ENCODE measurements at places on chromosomes 13 and 19.

GRCh38 chr13:23776698-23777574 lies 112.3 kb downstream of the MIPEP start:
- no peak for DNase-seq

GRCh38 chr13:23081901-23082300 lies 98.9 kb upstream of the SGCG start:
- no peak for DNase-seq

DNA sequence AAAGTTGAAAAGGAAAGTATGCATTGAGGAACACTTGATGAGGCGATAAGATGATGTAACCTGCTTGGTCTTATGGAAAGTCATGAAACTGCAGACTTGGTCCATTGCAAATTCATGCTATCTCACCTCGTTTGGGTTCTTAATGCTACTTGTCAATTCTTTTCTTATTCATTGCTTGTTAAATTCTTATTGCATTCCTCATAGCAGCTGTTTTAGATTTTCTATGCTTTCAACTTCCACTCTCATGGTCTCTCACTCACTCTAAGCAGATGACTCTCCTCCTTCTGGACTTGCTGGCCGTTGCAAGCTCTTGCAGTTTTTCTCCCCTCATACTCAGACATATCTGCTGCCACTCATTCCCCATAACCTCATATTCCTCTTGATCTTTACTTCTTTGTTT lies 67.8 kb upstream of the CSNK1A1L start:
- no peak for DNase-seq

- DNase-seq, result no peak
These were observed 66.8 kb downstream of the MRPL57 start for GRCh38 chr13:21243045-21243897.

DNA sequence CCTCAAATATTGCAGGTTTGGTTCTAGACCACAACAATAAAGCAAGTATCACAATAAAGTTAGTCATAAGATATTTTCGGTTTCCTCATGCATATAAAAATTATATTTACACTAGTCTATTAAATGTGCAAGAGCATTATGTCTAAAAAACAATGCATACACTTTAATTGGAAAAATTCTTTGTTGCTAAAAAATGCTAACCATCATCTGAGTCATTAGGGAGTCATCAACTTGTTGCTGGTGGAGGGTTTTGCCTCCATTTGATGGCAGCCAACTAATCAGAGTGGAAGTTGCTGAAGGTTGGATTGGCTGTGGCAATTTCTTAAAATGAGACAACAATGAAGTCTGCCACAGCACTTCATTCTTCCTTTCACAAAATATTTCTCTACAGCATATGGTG lies 422.3 kb upstream of the GPC6 start:
- no peak for DNase-seq

DNA sequence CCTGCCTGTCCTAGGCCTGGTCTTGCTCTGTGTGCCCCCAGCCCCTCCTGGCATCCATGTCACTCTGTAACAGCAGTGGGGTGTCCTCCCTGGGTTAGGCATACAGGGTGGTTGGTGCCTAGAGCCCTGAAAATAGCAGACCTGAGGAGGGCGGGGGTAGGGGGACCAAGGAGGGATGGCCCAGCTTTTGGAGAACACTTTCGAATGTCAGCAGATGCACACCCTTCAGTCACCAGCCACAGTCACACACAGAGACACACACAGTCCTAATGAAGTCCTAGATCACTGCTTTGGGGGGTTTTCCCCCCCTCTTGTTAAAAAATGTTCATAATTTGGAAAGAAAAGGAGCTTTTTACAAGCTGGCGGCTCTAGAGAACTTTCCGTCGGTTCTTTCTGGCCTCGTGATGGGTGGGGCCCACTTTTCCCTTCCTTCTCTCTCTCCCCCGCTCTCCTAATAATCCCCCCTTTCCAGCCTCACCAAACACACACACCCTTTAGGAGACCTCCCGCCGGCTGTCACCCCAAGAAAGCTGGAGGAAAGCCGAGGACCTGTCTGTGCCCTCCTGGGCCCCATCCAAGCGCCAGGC lies 47.9 kb downstream of the LYL1 start:
- DNase-seq, result no peak

GRCh38 chr19:38047641-38048040 lies 140.6 kb downstream of the SIPA1L3 start:
- DNase-seq, result no peak

- no peak for DNase-seq
These were observed 1257.3 kb downstream of the DIAPH3 start for GRCh38 chr13:58906329-58907007.

- DNase-seq, result peak; percentile 81
These were observed 559 bp upstream of the LENG9 start for GRCh38 chr19:54464044-54464629.

DNA sequence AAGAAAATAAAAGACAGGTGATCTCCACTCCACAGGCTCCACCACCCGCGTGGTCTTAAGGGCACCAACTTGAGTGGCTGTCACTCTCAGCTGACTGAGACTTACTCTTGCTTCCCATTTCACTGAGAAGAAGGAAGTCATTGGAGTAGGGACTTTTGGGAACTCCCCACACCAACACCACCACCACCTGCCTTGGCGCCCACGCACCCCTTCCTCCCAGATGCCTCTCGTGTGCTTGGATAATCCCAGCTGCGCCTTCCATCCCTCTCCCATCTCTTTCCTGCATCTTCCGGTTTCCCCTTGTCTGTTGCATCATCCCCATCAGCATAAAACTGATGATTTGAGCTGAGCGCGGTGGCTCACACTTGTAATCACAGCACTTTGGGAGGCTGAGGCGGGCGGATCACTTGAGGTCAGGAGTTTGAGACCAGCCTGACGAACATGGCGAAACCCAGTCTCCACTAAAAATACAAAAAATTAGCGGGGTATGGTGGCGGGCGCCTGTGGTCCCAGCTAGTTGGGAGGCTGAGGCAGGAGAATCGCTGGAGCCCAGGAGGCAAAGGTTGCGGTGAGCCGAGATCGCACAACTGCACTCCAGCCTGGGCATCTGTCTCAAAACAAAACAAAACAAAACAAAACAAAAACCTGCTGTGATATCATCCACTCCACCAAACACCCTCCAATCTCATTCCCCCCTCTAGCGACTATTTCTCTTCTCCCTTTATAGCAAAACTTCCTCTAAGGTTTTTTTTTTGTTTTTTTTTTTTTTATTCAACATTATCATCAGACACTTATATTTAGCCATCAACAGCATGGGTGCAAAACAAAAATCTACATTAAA lies 25.5 kb downstream of the AP2S1 start:
- DNase-seq, result no peak

GRCh38 chr13:112171570-112171965 lies 104.6 kb downstream of the SOX1 start:
- DNase-seq, result no peak

DNA sequence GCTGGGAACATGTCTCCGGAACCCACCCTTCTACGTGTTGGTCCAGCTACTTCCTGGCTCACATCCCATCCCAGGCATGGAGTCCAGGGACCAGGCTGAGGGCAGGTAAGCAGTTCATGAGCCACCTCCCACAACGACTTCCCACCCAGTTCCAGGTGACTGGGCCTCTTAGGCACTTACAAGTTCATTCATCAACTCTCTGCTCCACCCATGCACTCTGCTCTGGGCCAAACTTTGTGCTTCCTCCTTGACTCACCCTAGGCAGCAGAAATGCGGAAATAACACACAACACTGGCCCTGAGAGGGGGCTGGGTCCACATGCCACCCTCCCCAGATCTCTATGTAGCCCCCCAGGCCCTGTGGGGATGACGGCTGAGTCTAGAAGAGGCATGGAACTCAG lies 20.5 kb downstream of the IQCN start:
- no peak for DNase-seq

DNA sequence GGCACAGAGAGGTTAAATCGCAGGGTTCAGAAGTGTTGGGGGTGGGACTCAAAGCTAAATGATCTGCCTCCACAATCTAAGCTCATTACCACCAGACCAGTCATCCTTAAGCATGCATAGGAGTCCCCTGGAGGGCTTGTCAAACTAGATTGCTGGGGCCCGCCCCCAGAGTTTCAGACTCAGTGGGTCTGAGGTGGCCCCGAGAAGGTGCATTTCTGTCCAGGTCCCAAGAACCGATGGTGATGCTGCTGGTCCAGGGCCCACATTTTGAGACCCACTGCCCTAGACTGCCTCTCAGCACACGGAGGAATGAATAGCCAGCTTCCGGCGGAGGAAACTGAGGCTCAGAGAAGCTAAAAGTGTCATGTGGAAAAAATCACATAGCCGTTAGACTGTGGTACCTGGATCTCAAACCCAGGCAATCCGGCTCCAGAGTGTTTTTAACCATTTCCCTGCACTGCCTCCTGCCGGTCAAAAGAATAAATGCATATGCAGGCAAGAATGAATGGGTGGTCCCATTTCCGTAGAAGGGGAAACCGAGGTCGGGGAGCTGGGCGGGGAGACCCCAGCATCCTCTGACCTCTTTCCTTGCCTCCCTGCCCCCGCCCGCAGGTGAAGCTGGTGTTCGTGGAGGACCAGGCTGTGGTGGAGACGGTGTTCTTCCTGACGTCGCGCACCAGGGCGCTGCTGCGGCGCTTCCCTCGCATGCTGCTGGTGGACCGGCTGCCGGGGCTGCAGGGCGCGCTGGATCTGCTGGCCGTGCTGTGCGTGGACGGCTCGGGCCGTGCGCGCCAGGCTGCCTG lies 23.8 kb downstream of the ZSWIM9 start:
- DNase-seq, result no peak

- no peak for DNase-seq
These were observed 20.7 kb downstream of the GARRE1 start for GRCh38 chr19:34274827-34275625.

DNA sequence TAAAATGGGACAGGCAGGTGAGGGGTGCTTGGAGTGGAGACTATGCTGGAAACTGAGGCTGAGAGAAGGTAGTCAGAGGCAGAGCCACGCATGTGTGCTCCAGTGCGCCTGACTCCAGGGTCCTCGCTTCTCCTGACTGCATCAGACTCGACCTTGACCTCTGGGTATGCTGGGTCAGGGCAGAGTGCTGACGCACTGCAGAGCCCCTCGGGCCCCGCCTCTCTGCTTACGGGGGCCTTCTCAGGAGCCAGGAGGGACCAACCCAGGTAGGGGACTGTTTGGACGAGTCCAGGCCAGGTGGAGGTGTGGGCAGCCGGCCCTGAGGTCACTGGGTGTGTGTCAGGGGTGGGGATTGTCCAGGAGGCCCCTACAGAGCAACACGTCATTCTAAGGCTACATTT lies 22.9 kb upstream of the SLC7A10 start:
- DNase-seq, result no peak

GRCh38 chr13:33797622-33798021 lies 20.3 kb upstream of the RFC3 start:
- DNase-seq, result no peak

- no peak for DNase-seq
These were observed 18.6 kb upstream of the AKT2 start for GRCh38 chr19:40303765-40304164.

- DNase-seq, result no peak
These were observed 11.6 kb upstream of the PGLS start for GRCh38 chr19:17499648-17500446.

- DNase-seq, result no peak
These were observed 1.5 kb downstream of the CDC16 start for GRCh38 chr13:114236227-114236626.

- peak; percentile 50 for DNase-seq
These were observed 1.6 kb downstream of the MYH14 start for GRCh38 chr19:50204811-50205675.

GRCh38 chr19:49440439-49441209 lies 703 bp downstream of the SLC17A7 start:
- peak; percentile 57 for DNase-seq

- peak; percentile 18 for DNase-seq
These were observed 5.0 kb upstream of the ZNF765 start for GRCh38 chr19:53389978-53390377.

DNA sequence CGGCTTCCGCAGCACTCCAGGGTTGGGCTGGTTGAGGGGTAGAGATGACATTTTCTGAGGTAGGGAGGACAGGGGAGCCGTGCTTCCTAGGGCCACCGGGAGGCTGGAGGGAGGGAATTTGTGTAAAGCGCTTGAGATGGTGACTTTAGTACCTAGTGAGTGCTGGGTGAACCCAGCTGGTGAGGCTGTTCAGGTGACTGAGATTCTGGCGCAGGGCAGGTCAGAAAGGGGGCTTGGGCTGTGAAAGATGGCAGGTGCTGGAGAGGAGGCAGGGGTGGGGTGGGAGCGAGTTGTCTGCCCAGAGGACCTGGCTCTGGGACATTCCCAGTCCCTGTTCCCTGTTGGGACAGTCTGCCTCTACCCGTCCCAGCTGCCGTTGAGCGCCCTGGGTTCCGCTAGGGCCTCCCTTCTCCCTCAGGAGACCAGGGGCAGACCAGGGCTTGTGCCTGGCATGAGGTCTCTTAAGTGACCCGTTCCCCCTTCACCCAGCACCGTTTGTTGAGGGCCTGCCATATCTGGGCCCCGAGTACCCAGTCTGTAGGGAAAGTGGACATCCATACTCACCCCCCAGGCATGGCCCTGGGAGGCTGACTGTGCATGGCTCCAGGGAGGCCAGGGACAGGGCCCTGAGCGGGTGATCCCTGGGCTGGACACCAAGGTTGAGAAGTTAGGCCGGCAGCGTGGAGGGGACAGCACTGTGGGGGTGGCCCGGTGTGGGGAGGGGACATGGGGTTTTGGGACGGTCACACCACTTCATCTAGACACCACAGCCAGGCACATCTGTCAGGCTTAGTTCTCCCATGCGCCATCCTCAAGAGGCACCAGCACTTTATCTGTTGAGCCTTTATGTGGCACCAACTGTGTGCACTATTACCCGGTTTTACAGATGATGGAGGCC lies 5.0 kb downstream of the PTOV1 start:
- no peak for DNase-seq

DNA sequence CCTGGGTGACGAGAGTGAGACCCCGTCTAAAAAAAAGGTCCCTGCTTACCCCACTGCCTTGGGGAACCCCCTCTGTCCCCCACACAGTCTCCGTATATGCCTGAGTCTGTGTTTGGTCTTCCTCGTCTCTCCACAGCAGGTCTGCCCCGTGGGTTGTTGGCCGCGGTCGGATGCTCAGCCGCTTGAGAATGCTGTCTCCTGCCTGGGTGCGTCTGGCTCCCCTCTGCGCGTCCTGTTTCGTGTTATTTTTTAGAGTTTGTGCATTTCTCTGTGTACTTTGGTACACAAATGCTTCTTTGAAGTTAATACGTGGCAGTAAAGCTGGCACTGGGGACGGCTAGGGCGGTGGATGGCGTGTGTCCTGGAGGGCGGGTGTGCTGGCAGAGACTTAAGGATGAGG lies 34.9 kb downstream of the KDM4B start:
- no peak for DNase-seq

GRCh38 chr13:98488736-98489135 lies 88.2 kb downstream of the STK24 start:
- no peak for DNase-seq

GRCh38 chr13:99778500-99778899 lies 193.1 kb downstream of the ZIC5 start:
- no peak for DNase-seq

DNA sequence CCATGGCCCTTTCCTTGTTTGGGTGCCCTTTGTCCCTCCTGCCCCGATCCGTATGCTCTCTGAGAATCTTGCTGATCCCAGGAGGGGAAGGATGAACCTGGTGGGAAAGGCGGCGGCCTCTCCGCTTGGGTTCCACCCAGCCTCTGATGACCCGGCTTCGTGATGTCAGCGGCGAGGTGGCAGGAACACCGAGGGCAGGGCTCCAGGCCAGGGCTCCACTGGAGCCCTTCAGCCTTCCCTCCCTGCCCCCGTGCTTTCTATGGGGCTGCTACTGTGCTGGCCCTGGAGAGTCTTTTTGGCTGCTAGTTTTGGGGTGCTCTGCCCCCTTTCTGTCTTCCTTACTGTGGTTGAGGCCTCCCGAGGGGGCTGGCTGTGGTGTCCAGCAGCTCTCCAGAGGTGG lies 11.9 kb upstream of the LIN7B start:
- no peak for DNase-seq

Measured in glutamatergic neuron (in vitro differentiated cells).